GM12864 (cell line): ENCODE measurements at places on chromosomes 1 and 21.
A peak's percentile ranks its signal among the peaks of the same experiment; 100 is the strongest.

DNA sequence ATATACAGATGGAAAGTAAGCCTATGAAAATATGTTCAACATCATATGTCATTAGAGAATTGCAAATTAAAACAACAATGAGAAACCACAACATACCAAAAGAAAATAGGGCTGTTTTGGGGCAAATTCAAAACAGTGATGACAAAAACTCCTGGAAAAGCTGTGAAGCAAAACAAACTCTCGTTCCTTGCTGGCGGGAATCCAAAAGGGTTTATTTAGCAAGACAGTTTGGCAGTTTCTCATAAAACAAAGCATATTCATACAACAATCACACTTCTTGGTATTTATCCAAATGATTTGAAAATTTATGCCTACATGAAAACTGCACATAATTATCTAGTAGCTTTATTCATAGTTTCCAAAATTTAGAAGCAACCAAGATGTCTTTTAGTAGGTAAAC lies 44.4 kb downstream of the COL11A1 start:
- DNase-seq = no peak

GRCh38 chr1:61967750-61968149 lies 225.5 kb downstream of the PATJ start:
- no peak for DNase-seq

- DNase-seq = no peak
Measured at GRCh38 chr1:161953256-161953920, 70.3 kb downstream of the OLFML2B start.

DNA sequence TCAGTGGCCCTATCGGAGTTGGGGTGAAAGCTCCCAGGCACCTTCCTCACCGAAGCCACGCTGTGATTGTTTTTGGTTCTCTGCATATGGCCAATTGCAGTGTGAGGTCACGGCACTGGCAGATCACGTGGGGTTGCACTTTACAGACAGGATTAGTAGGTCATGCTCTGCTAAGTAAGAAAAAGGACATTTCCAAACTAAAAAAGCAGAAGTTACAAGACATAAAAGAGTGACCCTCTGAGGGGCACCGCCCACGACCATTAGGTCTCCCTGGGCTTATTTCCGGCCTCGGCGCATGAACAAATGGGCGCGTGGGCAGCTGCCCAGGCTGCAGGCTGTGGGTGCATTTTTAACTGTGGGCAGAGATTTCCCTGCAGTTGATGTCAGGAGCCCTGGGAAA lies 2.0 kb downstream of the CAPN9 start:
- DNase-seq = no peak

DNA sequence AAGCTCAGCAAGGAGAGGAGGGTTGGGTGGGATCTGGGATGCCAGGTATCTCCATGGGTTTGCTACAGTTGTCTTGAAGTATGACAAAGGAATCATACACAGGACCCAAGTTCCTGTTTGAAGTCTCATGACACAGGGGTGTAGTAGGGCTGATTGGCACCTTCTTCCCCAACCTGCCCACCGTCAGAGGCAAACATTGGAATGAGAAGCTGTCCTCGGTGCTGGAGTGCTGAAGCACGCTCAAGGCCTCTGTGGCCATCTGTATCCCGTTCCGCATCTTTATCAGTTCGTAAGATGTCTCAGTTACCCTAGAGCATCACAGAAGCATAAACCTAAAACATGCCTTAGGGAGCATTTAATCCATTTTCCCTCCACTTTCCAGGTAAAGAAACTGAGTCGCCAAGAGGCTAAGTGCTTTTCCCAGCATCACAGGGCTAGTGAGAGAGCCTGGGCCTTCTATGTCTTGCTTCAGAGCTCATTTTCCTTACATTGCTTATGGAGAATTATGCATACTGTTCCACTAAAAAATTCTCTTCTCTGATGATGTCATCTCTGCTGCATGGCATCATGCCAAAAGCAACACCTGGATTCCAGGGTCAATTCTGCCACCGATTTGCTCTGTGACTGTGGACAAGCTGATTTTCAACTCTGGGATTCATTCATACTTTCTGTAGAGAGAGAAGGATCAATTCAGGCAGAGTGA lies 34.2 kb downstream of the VWA5B1 start:
- DNase-seq = no peak

- peak; percentile 45 for DNase-seq
Measured at GRCh38 chr1:26417111-26417759, 6.6 kb downstream of the LIN28A start.

GRCh38 chr1:85566890-85567289 lies 13.7 kb upstream of the CCN1 start:
- DNase-seq = no peak

DNA sequence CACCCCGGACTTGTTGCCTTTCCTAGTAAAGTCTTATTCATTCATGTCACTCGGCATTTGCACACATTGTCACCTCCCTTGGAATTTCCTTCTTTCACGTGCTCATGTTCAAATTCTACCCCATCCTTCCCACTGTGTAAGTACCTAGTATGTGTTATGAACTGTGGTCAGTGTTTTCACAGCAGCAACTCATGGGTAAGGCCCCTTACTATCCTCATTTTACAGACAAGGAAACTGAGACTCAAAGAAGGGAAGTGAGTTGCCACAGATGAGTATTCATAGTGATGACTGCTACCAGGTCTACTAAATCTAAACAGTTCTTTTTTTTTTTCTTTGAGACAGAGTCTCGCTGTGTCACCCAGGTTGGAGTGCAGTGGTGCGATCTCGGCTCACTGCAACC lies 10.5 kb downstream of the CITED4 start:
- DNase-seq = no peak

DNA sequence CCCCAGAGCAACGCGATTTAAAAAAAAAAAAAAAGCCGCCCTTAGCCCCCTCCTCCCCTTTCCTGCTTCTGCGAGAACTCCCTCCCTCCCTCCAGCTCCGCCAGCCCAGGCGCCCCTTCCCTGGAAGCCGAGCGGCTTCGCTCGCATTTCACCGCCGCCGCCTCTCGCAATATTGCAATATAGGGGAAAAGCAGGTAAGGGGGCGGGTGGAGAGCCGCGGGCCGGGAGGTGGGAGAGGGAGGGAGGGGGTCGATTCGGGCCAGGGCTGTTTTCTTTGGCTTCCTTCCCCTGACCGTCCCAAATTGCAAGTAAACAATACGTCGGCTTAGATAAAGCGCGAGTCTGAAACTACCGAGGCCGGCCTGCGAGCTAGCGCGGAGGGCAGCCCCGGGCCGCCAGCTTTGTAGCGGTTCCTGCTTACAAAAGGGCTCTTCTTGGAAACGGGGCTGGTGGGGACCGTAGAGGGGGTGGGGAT lies 408 bp downstream of the LMO4 start:
- no peak for DNase-seq

GRCh38 chr1:80003250-80003649 lies 996.7 kb upstream of the ADGRL4 start:
- DNase-seq = no peak

GRCh38 chr1:15525050-15526020 lies 1.3 kb upstream of the DNAJC16 start:
- DNase-seq = peak; percentile 92

GRCh38 chr1:70910013-70910412 lies 137.6 kb downstream of the PTGER3 start:
- no peak for DNase-seq

GRCh38 chr1:214446772-214447556 lies 104.4 kb downstream of the PTPN14 start:
- DNase-seq = no peak

DNA sequence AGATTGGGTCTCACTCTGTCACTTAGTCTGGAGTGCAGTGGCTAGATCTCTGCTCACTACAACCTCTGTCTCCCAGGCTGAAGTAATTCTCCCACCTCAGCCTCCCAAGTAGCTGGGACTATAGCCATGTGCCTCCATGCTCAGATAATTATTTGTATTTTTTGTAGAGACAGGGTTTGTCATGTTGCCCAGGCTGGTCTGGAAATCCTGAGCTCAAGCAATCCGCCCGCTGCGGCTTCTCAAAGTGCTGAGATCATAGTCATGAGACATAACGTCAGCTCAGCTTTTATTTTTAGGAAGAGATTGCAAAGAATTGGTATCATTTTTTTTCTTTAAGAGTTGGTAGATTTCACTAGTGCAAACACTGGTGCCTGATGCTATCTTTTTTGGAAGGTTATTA lies 244.9 kb downstream of the DSCAM start:
- DNase-seq = no peak

DNA sequence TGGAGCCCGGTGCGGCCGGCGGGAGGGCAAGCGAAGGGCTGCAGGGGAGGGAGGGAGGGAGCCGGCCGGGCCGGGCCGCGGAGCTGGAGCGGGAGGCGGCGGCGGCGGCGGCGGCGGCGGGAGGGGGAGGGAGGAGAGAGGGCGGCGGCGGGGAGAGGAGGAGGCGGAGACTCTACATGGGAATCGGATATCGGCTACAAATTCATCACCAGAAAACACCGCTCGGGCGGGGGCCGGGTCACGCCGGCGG lies at the start of gene AKT3:
AKT3 (minus strand) TSS at position 42 of the 250 bp plus-strand sequence. CDS start 7,073 bp downstream, outside the sequence.
- no peak for DNase-seq

GRCh38 chr1:156703741-156704140 lies 1.6 kb downstream of the CRABP2 start:
- no peak for DNase-seq

DNA sequence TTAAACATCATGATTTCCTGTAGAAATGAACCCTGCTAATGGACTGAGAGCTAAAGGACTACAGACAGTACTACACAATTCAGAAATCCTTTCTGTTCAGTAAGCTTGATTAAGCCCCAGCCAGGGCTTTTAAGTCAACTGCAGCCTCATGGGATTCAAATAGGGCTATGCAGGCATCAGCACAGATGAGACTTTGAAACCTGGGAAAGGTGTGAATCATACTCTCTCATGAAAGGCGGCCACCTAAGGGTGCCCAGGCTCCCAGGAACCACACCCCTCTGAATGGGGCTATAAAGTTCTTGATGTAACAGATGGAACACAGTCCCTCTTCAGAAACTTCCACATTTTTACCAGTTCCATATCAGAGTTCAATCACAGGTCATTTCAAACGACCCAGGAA lies 7.6 kb downstream of the SIPA1L2 start:
- no peak for DNase-seq

GRCh38 chr1:921011-921837 lies 2.5 kb upstream of the SAMD11 start:
- DNase-seq = peak; percentile 12

GRCh38 chr21:15449556-15449955 lies 280.2 kb upstream of the USP25 start:
- DNase-seq = no peak

- peak; percentile 53 for DNase-seq
Measured at GRCh38 chr1:234398849-234399381, 25.7 kb downstream of the COA6 start.
